M059J (cell line): ENCODE measurements at places on chromosomes 6 and 20. TPM values are rescaled to one million over a fixed set of nuclear protein-coding genes. Genes with fewer than 3 reads are reported as not detected.
A peak's percentile ranks its signal among the peaks of the same experiment; 100 is the strongest.

DNA sequence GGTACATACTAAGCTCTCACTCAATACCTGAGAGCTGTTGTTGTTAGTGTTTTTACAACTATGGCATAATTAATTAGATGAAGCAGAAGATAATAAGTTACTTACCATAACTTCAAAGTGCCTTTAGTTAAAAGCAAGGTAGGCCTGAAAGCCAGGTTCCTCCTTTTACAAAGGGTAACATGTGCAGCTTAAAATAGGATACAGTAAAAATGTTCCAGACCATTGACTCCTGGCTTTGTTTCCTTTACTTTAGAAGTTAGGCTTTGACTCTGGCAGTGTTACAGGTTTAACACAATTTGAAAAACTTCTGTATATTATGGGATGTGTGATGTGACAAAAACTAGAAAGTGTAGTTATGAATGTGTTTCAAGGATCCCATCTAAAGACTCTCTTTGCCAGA, 522.5 kb downstream of the EPM2A start:
- no peak for DNase-seq

DNA sequence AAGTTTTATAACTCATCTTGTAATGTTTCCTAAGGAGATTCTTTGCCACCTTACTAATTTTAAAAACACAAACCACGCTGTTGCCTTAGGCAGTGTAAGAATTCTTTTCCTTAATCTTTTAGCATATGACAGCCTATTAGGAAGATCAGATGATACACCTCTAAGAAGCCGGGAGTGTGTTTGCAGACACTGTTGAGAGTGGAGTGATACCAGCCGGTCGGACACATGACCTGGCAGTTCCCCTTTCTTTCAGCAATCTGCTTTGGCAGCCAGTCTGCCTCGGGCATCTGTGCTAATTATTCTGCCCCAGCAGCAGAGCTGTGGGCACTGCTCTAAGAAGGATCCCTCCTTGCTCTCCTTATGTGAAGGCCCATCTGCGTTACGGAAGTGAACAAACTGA, 50.9 kb downstream of the PLCB4 start:
- DNase-seq: peak; percentile 96

DNA sequence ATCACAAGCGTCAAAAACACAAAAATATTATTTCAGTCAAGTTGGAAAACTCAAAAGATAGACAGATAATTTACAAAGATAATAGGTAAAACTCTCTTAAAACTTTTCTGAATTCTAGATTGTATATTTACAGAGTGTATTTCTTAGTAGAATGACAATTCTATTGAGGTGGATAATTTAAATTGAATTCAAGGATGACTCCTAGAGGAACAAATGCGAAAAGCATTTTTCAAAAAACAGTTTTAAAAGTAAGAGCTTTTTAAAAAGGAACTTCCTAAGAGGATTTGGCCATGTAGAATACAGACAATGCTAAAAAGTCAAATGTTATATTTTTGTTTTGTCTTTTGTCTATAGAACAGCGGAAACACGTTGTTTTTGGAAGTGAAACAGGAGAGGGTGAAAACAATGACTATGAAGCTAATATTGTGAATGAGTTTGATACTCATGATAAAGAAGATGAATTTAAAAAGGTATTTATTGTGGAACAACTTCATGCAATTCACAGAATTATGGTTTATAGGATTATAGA, 90.1 kb downstream of the DNAH8 start:
- no peak for DNase-seq

DNA sequence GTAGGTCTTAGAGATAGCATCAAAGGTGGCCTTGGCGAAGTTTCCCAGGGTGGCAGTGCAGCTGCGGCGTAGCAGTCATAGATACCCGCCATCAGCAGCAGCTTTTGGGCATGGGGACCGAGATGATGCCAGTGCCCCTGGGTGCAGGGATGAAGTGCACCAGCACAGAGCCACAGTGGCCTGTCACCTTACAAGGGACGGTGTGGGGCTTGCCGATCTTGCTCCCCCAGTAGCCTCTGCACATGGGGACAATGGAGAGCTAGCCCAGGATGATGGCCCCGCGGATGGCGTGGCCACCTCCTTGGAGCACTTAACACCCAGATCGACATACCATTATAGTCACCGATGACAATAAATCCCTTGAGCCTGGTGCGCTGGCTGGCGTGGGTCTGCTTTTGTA, 195.5 kb downstream of the ZMYND8 start:
- no peak for DNase-seq

DNA sequence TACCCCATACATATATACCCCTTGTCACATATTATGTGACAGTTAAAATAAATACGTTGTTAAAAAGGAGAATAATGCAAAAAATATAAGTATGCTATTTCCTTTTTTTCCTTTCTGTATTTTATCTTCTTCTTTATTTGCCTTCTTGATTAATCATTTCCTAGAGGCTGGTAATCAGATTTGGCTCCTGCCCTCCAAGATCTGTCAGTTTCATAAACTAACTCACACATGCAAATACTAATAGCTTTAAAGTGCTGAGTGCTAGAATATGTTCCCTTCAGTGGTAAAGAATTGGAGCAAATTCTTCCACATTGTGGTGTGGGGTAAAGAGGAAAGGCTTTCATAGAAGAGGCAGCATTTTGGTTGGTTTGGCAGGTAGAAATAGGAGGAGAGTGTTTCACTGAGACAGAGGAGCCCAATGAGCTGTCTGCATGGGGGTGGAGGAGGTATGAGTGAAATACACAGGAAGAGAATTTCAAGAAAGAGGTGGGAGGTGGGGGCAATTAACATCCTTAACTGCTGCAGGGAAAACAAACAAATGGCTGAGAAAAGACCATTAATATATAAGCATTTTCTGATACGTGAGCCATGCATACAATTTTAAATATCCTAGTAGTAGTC, 523.9 kb downstream of the BMP2 start:
- no peak for DNase-seq

GRCh38 chr20:53915446-53916172, 154.8 kb downstream of the BCAS1 start:
- peak; percentile 100 for DNase-seq

- peak; percentile 57 for DNase-seq
Measured at GRCh38 chr6:81241126-81242041, 511.1 kb downstream of the TENT5A start.

GRCh38 chr6:104630955-104631354, 228.8 kb downstream of the HACE1 start:
- DNase-seq: no peak

DNA sequence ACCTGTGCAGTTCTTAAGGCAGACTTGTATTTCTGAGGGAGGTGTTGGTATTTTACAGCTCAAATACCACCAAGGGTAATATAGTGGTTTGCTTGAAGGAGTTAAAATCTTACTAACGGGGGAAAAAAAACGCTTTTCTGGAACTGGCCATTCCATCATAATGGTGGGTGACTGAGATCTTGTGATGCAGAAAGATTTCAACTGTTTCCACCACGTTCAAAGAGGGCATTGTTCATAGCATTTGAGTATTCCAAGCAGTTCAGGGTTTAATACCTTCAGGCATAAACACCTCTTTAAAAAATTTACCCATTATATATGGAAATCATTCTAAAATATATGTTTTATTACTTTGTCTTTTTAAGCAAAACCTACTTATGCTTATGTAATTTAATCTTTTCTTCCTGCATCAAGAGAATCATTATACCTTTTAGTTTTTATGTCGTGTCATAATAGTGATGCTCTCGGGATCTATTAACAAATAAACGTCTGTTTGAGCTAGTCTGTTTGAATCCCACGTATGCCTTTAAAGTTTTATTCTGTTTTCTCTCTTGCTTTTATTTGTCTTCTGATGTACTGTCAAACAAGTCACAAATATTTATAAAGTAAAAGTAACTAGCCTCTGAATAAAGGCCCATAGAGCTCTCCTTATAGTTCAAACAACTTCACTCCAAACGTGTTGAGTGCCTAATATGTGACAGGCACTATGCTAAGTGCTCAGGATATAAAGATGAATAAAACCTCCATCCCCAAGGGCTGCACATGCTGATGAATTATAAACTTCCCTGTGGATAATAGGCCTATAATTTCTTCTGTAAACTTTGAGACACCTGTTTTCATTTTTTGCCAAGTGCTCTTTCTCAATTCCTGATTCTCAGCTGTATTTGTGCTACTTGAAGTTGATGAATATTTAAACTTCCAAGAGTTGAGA, 298.8 kb upstream of the FERMT1 start:
- DNase-seq: no peak

GRCh38 chr6:96197241-96197640, 181.5 kb downstream of the FUT9 start:
- DNase-seq: no peak

Gene TINAG
- not detected in 2 replicates for total RNA-seq

- peak; percentile 7 for DNase-seq
Measured at GRCh38 chr20:23296841-23297701, 53.5 kb upstream of the NXT1 start.

DNA sequence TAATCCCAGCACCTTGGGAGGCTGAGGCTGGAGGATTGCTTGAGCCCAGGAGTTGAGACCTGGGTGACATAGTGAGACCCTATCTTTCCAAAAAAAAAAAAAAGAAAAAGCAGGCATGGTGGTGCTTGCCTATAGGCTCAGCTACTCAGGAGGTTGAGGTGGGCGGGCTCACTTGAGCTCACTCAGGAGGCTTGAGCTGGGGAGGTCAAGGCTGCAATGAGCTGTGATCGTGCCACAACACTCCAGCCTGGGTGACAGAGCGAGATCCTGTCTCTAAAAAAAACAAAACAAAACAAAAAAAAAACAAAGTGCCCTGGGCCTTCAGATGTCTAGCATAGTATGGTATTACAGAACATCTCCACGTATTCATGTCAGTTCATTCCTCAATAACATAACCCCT, 42.9 kb downstream of the ZFAND3 start:
- DNase-seq: peak; percentile 63

DNA sequence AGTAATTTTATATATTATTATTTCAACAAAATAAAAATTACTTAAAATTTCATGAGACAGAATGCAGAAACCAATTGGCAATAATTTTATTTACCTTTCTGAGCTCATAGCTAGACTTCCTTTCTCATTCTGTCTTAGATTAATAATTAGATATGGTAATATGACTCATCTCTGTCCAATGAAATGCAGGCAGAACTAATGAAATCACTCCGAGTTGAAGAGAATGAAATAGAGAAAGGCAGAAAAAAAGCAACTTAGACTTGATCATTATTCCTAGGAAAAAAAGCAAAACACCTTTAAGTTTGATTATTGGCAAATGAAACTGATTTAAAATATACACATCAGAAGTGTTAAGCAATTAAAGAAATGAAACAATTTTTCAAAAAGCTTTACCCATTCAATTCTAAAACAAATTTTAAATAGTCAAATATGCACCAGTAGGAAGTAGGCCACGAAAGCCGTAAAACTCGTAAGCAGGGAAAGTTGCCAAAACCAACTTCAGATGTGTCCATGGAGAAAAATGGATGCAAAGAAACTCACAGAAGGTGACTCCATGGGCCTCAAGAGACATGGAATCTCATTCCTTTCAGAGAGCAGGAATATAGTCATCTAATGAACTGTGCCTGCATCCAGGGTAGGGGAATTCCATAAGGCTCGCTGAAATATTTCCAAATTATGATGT, 293.8 kb upstream of the RGS17 start:
- peak; percentile 35 for DNase-seq

Gene CDYL
- total RNA-seq: 34.3 and 49.2 TPM in 2 replicates

- no peak for DNase-seq
Measured at GRCh38 chr20:32208499-32209154, 947 bp downstream of the POFUT1 start.

DNA sequence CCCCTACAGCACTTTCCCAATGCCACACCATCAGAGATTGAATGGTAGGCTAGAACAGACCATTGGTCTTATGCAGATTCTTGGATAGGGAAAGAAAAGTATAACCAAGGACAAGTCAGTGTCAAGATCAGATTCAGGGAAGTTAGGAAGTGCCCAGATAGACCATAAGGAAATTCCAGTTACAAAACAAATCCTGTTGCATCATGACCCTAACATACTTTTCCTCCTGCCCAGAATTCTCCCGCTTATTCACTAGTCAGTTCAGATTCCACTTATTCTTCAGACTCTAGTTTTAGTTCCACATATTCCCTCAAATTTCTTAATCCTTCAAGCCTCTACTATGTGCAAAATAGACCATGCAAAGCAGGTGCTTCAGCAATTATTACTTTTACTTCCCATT, 20.7 kb downstream of the METTL24 start:
- no peak for DNase-seq

DNA sequence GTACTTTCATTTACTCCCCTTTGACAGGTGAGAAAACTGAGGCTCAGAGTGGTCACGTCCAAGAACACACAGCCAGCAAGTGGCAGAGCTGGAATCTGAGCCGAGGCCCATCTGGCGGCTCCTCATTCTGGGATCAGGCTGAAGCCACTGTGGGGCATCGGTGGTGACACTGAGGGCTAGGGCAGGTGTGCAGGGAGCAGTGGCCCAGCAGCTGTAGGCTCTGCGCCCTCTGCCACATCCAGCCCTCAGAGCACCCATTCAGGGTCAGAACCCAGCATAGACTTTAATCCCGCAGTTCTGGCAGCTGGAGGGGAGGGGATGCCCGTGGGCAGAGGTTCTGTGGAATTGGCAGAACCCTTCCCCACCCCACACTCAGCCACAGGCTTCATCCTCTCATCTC, 210.3 kb downstream of the PREX1 start:
- no peak for DNase-seq

Gene PAK5
- total RNA-seq: 0.05 and 0.10 TPM in 2 replicates

DNA sequence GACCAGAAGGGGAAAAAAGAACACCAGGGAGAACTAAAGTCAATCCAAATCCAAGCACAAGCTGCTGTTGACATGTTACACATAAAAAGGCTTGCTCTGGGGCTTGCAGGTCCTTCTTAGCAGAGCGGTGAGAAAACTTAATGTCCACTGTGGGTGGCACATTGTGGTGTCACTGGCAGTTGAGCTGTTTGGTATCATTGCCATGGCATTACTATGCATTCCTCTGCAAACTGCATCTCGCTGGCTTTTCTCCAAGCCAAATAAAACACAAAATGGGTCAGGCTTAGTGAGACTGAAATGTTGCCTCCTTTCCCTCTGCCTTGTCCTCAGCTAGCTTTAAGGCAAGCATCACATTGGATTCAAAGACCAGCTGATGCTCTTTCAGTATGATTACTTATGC, 40.9 kb downstream of the LY86 start:
- DNase-seq: peak; percentile 53

DNA sequence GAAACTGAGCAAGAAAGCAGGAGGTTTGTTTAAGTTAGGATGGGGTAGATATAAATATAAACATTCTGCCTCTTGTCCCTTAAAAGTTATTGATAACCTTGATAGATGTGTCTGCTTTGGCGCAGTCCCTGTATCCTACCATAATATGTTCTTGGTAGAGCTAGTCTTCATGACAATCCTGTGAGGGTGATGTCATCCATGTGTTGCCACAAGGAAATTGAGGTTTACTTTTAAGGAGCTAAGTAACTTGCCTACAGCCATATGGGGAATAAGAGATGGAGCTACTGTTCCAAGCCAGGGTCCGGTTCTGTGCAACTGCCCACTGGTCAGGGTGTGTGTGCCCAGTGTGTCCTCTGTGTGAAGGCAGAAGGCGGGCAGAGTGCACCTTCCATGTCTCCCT, 78.5 kb downstream of the SSR1 start:
- no peak for DNase-seq

Gene KCNK16
- not detected in 2 replicates for total RNA-seq

GRCh38 chr6:153644000-153644399, 395.0 kb upstream of the OPRM1 start:
- DNase-seq: no peak

Gene GCNT2
- 22.2 and 22.5 TPM in 2 replicates for total RNA-seq

Gene SLC17A1
- not detected in 2 replicates for total RNA-seq

Gene PSORS1C2
- not detected in 2 replicates for total RNA-seq
